ENCODE measurements at places on chromosomes 4 and X.

GRCh38 chr4:48334900-48335384, 6.4 kb upstream of the SLAIN2 start:
- no peak for DNase-seq

DNA sequence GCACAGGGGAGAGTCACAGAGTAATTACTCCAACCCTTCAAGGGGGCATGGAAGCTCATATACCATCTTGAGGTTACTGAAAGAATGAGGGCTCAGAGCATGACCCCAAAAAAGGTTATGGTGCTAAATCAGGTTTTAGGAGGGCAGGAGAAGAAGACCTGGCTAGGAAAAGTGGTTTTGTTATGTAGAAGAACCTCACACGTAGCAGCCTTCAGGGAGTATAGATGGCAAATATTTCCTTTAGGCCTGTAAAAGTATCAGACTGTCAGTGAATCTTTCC, 102.0 kb upstream of the PDE5A start:
- no peak for DNase-seq

DNA sequence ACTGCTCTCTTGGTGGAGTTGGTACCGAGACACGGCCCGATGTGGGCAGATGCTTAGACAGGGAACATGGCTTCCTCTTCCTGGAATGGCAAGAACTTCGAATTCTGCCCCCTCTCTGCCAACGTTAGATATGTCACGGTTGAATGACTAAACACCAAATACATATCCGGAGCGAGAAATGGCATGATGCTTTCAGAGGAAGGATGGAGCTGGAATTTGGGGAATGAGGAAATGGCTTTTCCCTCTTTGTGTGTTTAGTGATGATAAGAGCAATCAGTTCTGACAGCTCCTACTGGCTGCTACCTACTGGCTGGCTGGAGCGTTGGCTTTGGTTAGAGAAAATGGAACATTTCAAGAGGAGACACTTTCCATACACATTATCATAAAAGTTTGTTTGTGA, 140.0 kb downstream of the DHRSX start:
- DNase-seq = no peak

DNA sequence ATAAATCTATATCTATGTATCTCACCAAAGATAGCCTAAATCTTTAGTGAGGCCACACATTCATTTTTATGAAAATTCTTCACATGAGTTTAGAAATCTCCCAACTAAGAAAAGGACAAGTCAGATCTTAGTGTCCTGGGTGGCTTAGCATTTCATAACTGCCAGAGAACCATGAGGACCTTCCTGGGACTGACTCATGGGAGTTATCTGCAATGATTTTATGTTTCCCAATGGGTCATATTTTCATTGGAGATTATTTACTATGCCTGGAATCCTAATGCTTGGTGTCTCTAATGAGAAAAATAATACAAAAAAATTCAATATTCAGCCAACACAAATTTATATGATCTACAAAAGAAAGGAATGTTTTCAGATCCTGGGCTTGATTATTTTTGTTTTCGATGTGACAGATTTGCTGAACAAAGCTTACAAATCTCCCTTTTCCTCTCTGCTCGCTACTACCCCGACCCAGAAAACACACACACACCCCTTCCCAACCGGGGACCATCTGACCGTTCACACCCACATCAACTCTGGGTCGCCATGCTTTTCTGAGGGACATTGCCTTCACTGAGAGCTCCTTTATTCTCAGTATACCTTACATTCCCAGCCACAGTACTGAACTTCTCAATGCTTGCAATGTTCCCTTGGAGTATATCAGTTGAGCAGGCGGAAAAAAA, 40.1 kb downstream of the SORBS2 start:
- DNase-seq = no peak

DNA sequence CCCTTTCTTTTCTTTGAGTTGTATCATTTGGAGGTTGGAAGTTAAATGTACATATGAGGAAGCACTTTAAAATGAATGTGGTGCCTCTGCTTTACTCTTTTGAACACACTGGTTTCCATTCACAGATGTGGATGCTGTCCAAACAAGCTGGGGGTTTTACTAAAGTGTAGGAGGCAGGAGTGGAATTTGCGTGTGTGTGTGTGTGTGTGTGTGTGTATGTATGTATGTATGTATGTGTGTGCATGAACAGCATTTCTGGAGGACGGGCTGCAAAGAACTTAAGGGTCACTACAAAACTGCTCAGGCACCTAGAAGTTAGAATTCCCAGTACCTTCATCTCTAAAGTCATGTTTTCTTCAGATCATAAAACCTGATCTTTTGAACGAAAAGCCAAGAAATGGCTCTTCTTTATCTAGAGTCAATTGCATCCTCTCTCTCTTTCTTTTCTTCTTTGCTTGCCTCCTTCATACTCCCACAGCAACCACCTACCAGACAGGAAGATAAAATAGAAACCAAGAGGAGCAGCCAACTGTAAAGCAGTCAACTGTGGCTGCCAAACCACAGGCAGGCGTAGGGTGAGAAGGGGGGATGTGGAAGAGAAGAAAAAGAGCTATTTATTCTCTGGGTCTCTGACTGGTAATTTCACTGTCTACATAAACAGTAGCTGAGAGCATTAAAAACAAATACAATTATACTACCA, 177.0 kb upstream of the RASGEF1B start:
- DNase-seq = peak; percentile 28

DNA sequence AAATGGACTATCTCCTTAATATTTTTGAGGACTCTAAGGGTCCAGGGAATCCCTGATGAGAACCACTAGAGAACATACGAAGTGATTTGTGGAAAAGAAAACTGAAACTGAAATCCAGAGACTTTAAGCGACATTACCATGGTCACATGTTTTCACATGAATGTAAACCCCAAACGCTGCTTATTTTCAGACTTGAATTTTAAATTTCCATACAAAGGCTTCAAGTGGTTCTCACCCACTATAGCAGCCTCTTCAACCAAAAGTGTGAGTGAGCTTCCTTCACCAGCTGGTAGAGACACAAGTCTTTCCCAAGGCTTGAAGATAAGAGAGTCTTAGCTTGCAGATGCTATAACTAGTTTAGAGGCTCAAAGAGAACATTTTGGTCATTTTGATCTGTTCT, 232.7 kb downstream of the MGST2 start:
- DNase-seq = no peak

Data from astrocyte of the spinal cord (primary cell).